ENCODE measurements at places on chromosomes 11 and 22. TPM values are rescaled to one million over a fixed set of nuclear protein-coding genes. Genes with fewer than 3 reads are reported as not detected.

The C11orf54 gene
- total RNA-seq, result 31.0 TPM

The GTSE1 gene
- total RNA-seq, result 36.2 TPM

The MRGPRX3 gene
- not detected for total RNA-seq

The IFITM2 gene
- total RNA-seq, result 183 TPM

The CCDC116 gene
- not detected for total RNA-seq

The ARHGAP20 gene
- 0.05 TPM for total RNA-seq

The GGTLC2 gene
- total RNA-seq, result not detected

The LINC01488 gene
- total RNA-seq, result not detected

The DMC1 gene
- total RNA-seq, result 3.2 TPM

The OR52I2 gene
- not detected for total RNA-seq

The PIM3 gene
- 58.2 TPM for total RNA-seq

The ADAMTS8 gene
- 0.15 TPM for total RNA-seq

The KCNJ5 gene
- 0.28 TPM for total RNA-seq

The INSC gene
- total RNA-seq, result 0.08 TPM

The MS4A12 gene
- not detected for total RNA-seq

The TMA7B gene
- not detected for total RNA-seq

The CASP5 gene
- not detected for total RNA-seq

The SLC5A4 gene
- not detected for total RNA-seq

The SLC35E4 gene
- total RNA-seq, result 5.5 TPM

The IGSF22 gene
- total RNA-seq, result not detected

The CACNA1I gene
- total RNA-seq, result 0.23 TPM

The MYBPC3 gene
- total RNA-seq, result not detected

The LIMK2 gene
- 12.6 TPM for total RNA-seq

The ST13 gene
- total RNA-seq, result 200 TPM

The CNGA4 gene
- total RNA-seq, result 0.62 TPM

The COX8A gene
- total RNA-seq, result 613 TPM

Measured in Panc1 (cell line).